Hepatocyte (in vitro differentiated cells): ENCODE measurements at places on chromosomes 11 and 22. TPM values are rescaled to one million over a fixed set of nuclear protein-coding genes. Genes with fewer than 3 reads are reported as not detected.

The SPDYC gene
- total RNA-seq: not detected in 2 replicates

The GLB1L2 gene
- 3.7 and 3.9 TPM in 2 replicates for total RNA-seq

DNA sequence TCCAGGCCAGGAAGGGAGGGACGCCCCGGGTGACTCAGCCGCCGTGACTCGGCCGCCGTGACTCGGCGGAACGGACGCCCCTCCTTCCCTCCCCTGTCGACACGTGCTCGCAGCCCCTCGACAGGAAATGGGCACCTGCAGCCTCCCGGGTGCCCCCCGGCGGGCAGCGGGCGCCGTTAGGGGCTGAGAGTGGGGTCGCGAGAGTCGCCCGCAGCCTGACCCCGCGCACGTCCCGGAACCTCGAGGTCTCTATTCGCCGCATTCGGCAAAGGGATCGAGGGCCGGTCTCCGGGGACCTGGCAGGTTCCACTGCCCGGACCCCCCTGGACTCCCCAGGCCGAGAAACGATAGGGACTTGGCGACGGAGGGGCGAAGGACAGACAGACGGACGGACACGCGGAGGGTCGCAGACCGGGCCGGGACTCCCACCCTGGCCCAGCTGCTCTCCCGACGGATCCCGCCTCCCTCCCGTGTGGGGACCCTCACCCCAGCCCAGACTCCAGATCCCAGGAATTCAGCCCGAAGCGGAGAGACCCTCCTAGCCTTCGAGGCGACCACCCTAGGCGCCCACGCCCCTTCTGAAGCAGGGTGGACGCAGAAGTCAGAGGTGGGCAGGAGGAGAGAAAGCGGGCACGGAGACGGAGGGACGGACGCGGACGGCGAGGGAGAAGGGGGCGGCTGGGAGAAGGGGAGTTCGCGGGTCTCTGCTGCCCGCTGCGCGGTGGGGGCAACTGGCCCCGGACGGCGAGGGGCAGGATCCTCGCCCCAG, 648 bp downstream of the FOSL1 start:
- DNase-seq: peak; percentile 84

- no peak for DNase-seq
Measured at GRCh38 chr11:112662554-112662953, 298.7 kb upstream of the NCAM1 start.

DNA sequence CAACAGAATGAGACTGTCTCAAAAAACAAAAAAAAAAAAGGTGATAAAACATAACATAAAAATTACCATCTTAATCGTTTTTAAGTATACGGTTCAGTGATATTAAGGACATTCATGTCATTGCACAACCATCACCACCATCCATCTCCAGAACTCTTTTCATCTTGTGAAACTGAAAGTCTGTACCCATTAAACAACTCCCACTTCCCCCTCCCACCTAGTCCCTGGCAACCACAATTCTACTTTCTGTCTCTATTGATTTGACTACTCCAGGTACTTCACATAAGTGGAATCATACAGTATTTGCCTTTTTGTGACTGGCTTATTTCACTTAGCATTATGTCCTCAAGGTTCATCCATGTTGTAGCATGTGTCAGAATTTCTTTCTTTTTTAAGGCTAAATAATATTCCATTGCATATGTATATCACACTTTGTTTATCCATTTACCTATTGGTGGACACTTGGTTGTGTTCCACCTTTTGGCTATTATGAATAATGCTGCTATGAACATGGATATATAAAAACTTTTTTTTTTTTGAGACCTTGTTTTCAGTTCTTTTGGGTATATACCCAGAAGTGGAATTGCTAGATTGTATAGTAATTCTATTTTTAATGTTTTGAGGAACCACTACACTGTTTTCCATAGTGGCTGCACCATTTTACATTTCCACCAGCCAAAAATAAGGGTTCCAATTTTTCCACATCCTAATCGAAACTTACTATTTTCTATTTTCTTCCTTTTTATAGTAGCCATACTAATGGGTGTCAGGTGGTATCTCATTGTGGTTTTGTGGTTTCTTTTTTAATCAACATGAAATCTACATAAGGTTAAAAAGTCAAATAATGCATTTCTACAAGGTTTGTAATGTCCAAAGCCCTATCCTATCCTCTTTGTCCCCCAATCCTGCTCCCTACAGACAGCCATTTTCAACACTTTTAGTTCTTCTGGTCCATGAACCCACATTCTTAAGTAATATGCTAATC, 23.4 kb upstream of the PIK3C2A start:
- DNase-seq: no peak

DNA sequence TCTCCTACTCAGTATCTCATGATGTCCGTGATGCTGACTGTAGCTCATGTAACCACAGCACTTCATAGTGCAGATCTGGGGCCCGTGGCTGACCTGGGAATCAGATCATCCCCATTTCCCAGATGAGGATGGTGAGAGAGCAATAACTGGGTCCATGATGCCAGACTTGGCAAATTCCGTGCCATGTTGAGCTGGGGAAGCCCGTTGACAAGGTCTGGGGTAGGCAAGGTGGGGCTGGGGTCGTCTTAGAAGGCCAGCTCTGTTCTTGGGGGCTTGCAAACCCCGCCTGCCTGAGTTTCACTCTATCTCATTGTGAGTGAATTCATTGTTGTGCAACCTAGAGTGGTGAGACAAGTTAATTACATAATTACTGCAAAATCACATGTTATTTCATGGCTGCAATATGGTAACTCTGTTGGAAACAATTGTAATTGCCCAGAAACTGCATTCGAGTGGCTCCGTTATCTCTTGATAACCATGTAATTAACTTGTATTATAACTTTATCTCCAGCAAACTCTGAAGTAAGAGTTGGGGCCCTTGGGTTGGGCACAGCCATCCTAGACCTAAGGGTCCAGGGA, 41.7 kb downstream of the LMO1 start:
- no peak for DNase-seq
